ENCODE measurements at places on chromosomes 3 and 15. TPM values are rescaled to one million over a fixed set of nuclear protein-coding genes. Genes with fewer than 3 reads are reported as not detected.

The SLC51B gene
- total RNA-seq = not detected

The SLC7A14 gene
- total RNA-seq = not detected

DNA sequence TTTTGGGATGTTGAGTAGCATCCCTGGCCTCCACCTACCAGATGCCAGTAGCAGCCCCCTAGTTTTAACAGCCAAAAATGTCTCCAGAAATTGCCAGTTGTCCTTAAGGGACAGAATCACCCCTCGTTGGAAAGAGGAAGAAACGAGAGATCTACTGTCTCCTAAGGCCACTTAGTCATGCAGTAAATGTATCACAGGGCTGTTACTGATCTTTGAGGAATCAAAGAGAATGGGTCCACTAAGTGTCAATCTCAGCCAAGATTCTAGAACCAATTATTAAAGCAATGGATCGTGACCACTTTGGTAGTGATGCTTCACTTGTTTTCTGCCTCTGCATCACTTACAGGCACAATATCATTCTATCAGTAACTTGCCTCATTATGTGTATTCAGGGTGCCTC is 26.4 kb downstream of the POLG start:
- no peak for DNase-seq
- H3K36me3 ChIP-seq = peaks cover 34% of the 10 kb centered on the region
- H3K4me3 ChIP-seq = no peak overlapping the region
- H3K4me1 ChIP-seq = peaks cover 7% of the 10 kb centered on the region
- H3K27ac ChIP-seq = no peak overlapping the region
- H3K27me3 ChIP-seq = no peaks in the 10 kb centered on the region

DNA sequence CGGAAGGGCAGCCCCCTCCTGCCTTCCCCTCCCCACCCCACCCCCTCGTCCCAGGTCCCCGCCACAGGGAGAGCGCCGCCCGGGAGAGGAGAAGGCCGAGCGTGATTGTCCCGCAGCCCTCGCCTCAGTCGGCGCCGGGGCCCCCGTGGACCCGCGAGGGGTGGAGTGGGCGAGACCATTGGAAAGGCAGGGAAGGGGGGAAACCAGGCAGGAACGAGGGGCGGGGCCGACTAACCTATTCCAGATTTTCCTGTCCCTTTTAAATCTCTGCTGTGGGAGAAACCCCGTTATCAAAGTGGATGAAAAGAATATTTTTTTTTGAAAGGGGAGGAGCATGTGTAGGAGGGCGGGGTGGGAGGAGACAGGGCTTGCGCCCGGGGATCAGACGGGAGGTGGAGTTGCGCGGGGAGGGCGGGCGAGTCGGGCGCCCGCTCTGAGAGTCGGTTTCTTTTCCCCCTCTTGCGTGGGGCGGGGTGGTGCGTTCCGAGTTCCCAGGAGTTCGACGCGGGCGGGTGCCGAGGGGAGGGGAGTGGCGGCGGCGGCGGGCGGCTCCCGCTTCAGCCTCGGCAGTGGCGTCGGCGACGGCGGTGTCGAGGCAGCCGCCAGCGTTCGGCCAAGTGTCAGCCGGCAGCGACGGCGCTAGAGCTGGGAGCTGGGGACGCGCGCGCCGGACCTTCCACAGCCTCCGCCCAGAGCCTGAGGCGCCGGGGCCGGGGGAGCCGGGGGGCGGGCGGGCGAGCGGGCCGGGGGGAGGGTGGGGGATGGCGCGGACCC is at the start of gene NECTIN3:
Gene NECTIN3 (plus strand): TSS at position 560 of the 774 bp plus-strand sequence. CDS start 202 bp downstream, at position 762.
- peak within 1 kb of the TSS; percentile 78 for H3K4me3 ChIP-seq
- no peaks in the 10 kb centered on the region for H3K27me3 ChIP-seq
- DNase-seq = peak; percentile 95
- peaks cover 7% of the 10 kb centered on the region for H3K36me3 ChIP-seq

DNA sequence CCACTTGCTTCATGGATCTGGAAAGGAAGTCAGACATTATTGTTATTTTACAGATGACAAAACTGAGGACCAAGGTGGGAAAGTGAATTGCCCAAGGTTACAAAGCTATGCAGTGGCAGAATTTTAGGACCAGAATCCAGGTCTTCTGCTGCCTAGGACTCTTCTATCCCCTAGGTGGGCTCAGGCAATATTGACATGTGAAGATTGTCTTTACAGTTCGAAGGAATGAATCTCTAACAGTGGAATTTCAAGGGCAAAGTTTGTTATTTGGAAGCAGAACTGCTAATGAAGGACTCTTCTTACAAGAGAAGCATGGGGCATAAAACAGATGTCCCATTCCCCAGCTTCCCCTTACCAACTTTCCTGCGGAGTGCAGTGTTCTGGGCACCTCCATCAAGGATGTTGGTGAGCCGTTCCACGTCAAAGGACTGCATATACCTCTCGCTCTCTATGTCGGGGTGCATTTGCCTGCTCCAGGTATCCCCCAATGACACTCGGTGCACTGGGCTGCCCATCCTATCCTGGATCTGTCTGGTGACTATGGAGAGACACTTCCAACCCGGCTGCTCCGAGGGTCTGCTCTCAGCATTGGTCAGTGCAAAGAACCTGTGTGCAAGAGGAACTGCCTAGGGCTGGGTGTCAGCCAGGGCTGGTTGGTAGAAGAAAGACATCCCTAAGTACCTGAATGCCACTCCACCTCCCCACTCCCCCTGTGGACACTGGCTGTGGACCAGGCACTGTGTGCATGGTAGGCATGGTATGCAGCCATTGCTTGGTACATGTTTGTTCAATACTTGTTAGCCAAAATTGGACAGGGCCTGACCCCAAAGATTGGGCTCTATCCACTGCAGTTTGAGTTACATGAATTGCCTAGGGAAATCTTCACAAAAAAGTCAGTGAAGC is 2.1 kb downstream of the ACOX2 start:
- H3K36me3 ChIP-seq = no peaks in the 10 kb centered on the region
- no peak for DNase-seq
- H3K27ac ChIP-seq = no peak overlapping the region
- H3K27me3 ChIP-seq = no peaks in the 10 kb centered on the region

DNA sequence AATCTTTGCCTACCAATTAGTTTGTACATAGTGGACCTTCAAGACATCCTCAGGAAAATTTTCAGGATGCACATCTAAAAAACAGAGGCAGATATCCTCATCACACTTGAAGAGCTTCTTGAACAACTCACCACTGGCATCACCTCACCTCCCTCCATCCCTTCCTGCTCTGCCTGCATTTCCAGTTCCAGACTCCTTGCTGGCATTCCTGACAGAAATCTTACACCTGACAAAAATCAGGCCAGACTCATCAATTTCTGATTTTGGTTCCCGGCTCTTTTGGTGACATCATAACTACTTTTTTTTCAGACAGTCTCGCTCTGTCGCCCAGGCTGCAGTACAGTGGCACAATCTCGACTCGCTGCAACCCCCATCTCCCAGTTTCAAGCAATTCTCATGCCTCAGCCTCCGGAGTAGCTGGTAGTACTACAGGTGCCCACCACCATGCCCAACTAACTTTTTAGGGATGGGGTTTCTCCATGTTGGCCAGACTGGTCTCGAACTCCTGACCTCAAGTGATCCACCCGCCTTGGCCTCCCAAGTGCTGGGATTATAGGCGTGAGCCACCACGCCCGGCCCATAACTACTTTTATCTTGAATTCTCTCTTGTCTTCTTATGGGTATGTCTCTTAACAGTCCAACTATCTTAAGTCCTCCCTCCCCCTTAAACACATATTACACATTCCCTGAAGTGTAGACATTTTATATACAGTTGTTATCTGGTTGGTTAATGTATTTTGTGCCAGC is 216.6 kb upstream of the IL12A start:
- peak overlapping the region; percentile 20 for H3K27ac ChIP-seq
- no peaks in the 10 kb centered on the region for H3K27me3 ChIP-seq
- H3K4me3 ChIP-seq = no peak overlapping the region
- H3K4me1 ChIP-seq = peaks cover 24% of the 10 kb centered on the region
- peaks cover 4% of the 10 kb centered on the region for H3K36me3 ChIP-seq

The SERPINI2 gene
- total RNA-seq = not detected

- peaks cover 12% of the 10 kb centered on the region for H3K4me1 ChIP-seq
- no peaks in the 10 kb centered on the region for H3K36me3 ChIP-seq
- H3K27me3 ChIP-seq = no peaks in the 10 kb centered on the region
Observed at GRCh38 chr3:160052385-160053047, 63.9 kb downstream of the IL12A start.

DNA sequence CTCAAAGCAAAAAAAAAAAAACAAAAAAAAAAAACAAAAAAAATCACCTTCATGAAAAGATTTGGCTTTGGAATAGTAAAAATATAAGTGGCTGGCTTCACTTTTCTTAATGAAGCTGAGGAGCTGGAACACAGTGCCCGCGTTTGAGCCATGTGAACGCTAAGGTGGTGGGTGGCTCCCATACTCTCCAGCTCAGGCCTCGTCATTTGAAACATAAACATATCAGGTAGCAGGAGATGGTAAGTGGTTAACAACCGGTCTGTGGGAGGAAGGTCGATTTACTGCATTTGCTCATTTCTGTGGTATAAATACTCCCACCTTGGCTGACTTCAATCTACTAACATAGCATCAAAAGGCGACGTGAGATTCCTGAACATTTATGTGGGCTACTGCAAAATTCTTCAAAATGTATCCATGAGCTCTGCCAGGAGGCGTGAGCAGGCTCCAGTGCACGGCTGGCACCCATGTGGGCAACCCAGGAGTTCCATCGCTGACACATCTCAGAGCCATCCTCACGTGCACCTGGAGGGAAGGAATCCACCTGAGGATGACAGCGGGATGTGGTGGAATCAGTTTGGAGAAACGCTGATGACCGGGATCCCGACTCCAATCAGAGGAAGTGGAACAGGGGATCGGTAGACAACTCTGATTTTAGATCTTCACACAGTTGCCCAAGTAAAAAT is 157.6 kb downstream of the ATP10A start:
- no peaks in the 10 kb centered on the region for H3K36me3 ChIP-seq
- H3K27ac ChIP-seq = no peak overlapping the region
- DNase-seq = no peak

GRCh38 chr3:49781415-49782199 is 4.7 kb downstream of the IP6K1 start:
- peaks cover 8% of the 10 kb centered on the region for H3K4me1 ChIP-seq
- no peak overlapping the region for H3K4me3 ChIP-seq
- H3K27me3 ChIP-seq = no peaks in the 10 kb centered on the region
- H3K36me3 ChIP-seq = peaks cover 42% of the 10 kb centered on the region
- no peak for DNase-seq

The SPSB4 gene
- total RNA-seq = not detected

The USP4 gene
- 54.1 TPM for total RNA-seq

DNA sequence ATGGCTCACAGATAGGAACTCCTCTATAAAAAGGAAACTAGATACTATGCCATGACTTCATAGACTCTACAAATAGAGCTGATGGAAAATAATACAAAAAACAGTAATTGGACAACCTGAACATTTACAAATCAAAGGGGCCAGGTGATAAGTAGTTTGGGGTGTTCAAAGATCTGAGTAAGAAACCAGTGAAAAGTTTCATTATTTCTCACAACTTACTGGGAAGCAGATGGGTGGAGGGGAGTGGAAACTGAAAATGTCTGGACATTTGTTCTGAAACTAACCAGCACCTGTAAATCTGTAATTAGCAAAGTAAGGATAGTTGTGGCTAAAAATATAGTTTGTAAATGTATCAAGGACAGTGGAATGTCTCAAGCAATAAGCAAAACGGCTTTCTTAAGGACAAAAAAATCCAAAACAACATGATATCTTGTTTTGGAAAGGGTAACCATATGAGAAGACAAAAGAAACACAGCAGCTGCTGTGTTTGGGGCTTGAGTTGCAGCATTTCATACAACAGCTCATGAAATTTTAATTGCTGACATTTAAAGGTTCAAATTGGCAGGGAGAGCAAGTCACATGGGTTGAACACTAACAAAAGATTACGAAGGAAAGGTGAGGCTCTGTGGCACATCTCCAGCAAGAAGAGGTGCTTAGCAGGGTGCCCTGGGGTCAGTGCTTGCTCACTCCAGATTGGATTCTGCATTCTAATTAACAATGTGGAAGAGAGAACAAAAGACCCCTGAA is 26.8 kb upstream of the THBS1 start:
- peaks cover 39% of the 10 kb centered on the region for H3K4me1 ChIP-seq
- peak overlapping the region; percentile 50 for H3K27ac ChIP-seq
- H3K27me3 ChIP-seq = no peaks in the 10 kb centered on the region
- H3K4me3 ChIP-seq = peak overlapping the region; percentile 22

DNA sequence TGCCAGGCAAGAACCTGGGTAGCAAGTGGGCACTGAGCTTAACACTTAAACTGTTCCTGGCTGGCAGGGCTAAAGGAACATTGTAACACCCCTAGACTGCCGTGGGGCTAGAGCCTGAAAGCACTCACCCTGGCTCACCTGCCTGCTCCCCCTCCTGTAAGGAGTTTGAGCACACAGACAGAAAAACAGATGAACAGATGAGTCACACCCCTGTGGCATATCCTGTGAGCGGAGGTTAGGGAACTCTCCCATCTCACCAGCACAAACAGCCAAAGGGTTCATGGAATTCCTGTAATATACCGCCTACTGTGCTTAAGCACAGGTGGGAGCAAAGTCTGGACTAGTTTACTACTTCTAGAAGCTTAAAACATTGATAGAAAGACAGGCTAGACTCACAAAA is 300.1 kb downstream of the ROBO1 start:
- peaks cover 53% of the 10 kb centered on the region for H3K27me3 ChIP-seq
- no peaks in the 10 kb centered on the region for H3K4me1 ChIP-seq
- DNase-seq = peak; percentile 47
- no peak overlapping the region for H3K4me3 ChIP-seq
- no peaks in the 10 kb centered on the region for H3K36me3 ChIP-seq
- no peak overlapping the region for H3K27ac ChIP-seq

DNA sequence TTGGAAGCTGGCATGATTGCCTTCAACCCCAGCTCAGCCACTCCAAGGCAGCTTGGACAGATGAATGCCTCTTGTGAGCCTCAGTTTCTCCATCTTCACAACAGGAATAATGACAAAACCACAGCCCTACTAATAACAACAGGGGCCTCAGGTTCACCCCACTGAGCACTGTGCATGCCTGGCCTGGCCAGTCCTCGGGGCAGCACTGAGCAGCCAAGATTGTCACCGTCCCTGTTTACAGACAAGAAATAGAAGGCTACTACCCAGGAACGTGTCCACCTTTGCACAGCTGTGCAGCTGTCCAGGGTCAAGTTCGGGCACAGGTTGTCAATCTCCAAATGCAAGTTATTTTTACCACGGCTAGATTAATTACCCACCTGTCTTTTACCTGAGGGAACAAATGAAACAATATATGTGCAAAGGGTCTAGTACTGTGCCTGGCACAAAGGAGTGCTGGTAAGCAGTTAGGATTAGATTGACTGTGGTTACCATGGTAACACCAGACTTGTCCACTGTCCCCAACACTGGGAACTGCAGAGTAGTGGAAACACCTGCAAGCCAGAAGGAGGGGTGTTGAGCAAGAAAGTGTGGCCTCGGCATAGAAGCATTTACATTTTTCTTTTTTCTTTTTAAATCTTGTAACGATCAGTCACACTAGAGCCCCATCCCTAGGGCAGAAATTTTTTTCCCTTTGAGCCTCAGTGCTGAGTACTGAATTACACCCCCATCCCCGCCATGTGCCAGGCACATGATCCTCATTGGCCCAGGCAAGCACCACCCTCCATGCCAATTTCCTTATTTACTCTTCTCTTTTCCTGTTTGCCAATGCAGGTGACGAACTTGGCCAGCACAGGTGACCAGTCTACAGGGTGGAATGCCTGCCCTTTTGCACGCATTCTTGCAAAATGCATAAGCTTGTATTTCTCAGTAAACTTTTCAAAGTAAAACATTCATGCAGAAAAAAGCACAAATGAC is 66.3 kb upstream of the SLC6A6 start:
- H3K4me3 ChIP-seq = no peak overlapping the region
- peaks cover 6% of the 10 kb centered on the region for H3K4me1 ChIP-seq
- peaks cover 19% of the 10 kb centered on the region for H3K27me3 ChIP-seq
- H3K27ac ChIP-seq = no peak overlapping the region
- H3K36me3 ChIP-seq = no peaks in the 10 kb centered on the region

- H3K4me3 ChIP-seq = no peak overlapping the region
Observed at GRCh38 chr3:128408012-128408692, 58.5 kb downstream of the DNAJB8 start.
